Activated effector memory CD4-positive, alpha-beta T cell treated with anti-CD3 and anti-CD28 coated beads, Interleukin-2, amount 50 U/mL, for 16 hours (primary cell): ENCODE measurements at places on chromosomes 7 and 10.
A peak's percentile ranks its signal among the peaks of the same experiment; 100 is the strongest.

DNA sequence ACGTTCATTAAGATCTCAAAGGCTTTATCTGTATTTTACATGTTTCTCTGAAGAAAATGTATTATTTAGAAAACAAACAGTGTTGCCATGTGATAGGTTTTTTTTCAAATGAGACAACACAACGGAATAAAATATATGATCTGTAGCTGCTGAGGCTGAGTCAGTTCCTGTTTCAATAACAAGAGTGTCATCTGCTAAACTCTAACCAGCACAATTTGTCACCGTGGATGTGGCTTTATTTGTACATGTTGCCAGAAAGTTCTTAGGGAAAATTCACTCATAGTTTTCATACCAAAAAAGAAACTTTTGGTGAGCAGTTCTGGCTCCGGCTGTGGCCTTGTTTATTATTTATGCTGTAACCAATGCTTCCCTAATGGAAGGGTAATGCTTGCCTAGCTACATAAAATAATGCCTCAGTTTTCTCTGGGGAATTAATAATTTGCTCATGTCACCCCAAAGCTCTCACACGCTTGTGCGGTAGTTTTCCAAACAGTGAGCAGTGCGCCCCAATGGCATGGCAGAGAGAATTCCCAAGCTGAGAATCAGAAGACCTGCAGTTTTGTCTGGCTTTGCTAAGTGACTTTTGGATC lies 20.3 kb upstream of the KLF6 start:
- DNase-seq = peak; percentile 80

- no peak for DNase-seq
Observed at GRCh38 chr7:139471740-139472353, 11.6 kb downstream of the KLRG2 start.

GRCh38 chr10:77643795-77644468 lies 6.3 kb upstream of the KCNMA1 start:
- no peak for DNase-seq

DNA sequence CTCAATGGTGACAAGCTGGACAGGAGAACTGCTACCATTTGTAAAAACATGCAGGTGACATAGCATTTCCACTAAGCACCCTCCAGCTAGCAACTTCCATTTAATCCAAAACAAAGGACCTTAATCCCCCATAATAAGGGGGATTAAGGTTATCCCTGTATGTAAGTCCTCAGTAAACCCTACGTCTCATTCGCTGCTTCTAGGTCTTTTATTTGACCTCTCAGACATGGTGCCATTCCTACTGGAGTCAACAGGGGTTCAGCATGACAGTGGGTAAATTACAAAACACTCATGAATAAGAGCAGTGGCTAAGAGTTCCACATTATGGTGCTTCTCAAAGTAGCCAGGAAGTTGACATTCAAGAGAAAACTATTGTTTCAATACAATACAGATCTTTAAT lies 121.8 kb upstream of the CAV2 start:
- no peak for DNase-seq

DNA sequence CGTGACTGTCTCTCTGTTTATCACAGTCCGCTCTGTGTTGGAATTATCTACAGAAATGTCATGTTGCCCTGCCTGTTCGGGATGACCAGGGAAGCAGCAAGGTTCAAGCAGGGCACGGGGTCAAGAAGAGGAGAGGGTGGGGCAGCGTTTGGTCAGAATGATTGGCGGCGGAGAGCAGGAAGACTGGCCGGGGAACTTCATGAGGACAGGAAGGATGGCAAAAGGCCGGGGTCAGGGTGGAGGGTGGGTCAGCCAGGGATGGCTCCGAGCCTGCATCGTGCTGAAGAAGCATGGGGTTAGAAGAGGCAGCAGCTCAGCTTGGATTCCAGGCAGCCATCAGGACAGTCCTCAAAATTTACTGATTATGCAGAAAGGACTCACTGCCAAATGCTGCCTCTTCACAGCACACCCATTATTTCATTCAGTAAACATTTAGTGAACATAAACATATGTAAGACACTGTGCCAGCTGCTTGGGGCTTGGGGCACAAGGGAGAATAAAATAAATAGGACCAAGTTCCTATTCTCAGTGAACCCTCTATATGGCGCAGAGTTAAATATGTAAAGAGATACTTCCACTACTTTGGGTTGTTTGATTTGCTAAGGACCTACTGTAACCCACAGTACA lies 42.8 kb downstream of the WNT2 start:
- DNase-seq = no peak

DNA sequence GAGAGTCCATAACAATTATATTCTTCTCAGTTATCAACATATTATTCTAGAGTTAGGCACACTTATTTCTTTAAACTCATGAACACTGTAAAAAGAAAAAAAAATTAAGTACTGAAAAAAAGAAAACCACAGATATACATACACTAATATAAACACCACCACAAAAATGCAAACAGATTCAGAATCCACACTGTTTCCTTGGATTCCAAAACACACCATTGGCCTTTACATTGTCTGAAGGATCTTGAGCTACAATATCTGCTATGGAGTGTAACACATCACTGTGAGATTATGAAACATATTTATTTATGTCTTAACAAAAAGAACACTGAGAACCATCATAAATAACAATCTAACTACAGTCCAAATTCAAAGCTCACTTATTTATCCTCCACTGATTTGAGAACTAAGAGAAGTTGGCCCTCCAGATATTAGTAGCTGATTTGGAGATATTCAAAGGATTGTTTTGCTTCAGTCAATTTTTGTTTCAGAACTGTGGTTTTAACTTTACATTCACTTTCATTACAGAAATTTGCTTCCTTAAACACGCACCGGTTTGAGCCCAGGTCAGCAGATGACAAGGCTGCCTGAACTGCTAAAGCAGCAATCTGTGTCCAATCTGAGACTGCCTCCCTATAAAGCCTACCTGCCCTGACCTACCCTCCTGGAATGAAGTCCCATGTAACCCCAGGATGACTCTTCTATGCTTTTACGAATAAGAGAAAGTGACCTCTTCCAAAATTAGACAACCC lies 47.0 kb upstream of the CDK1 start:
- DNase-seq = peak; percentile 72

DNA sequence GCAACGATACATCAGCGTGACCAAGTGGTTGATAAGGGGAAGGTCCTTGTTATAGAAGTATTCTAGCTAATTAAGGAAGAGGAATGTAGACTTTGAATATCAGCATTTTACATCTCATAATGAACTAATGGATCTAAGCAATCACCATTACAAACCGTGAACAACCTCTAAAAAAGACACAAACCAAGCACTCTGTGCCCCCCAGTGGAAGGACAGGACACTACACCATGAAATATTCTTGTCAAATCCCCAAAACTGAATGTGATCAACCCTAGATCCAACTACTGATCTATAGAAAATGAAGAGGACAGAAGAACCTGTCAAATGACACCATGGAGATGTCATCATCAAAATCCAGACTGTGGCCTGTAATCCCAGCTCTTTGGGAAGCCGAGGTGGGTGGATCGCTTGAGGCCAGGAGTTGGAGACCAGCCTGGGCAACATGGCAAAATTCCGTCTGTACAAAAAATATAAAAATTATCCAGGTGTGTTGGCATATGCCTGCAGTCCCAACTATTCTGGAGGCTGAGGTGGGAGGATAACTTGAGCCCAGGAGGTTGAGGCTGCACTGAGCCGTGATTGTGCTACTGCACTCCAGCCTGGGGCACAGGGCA lies 111.3 kb upstream of the CARD11 start:
- peak; percentile 77 for DNase-seq

GRCh38 chr10:18345308-18345707 lies 205.1 kb downstream of the CACNB2 start:
- no peak for DNase-seq

GRCh38 chr10:77291596-77292505 lies 345.8 kb downstream of the KCNMA1 start:
- no peak for DNase-seq

- no peak for DNase-seq
Observed at GRCh38 chr10:30878920-30879319, 152.7 kb downstream of the ZNF438 start.

DNA sequence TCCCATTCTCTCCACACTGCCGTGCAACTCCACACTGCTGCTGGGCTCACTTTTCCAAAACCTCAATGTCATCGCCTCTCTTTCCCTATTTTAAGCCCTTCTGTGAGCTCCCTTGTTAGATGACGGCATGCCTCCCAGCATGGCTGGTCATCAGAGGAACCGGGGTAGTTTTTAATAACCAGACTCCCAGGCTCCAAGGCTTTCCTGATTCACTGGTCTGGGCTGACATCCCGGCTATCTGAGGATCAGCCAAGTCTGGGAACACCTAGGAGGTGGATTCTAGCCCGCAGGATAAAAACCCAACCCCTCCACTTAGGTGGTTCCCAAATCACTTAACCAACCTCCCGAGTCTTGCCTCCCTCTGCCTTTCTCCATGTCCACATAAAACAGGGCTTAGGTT lies 295.4 kb upstream of the FZD8 start:
- no peak for DNase-seq

- DNase-seq = no peak
Observed at GRCh38 chr10:124963866-124964720, 22.2 kb downstream of the ZRANB1 start.

- DNase-seq = no peak
Observed at GRCh38 chr7:47483604-47484273, 98.2 kb downstream of the TNS3 start.

DNA sequence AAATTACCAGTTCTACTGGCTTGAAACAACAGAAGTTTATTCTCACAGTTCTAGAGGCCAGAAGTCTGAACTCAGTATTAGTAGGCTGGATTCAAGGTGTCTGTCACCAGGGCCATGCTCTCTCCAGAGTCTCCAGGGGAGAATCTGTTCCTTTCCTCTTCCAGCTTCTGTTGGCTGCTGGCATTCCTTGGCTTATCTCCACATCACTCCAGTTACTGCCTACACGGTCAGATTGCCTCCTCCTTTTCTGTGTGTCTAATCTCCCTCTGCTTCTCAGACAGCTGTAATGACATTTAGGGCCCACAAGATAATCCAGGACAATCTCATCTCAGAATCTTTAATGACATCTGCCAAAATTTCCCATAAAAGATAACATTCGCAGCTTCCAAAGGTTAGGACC lies 36.6 kb downstream of the MAPK8 start:
- no peak for DNase-seq

DNA sequence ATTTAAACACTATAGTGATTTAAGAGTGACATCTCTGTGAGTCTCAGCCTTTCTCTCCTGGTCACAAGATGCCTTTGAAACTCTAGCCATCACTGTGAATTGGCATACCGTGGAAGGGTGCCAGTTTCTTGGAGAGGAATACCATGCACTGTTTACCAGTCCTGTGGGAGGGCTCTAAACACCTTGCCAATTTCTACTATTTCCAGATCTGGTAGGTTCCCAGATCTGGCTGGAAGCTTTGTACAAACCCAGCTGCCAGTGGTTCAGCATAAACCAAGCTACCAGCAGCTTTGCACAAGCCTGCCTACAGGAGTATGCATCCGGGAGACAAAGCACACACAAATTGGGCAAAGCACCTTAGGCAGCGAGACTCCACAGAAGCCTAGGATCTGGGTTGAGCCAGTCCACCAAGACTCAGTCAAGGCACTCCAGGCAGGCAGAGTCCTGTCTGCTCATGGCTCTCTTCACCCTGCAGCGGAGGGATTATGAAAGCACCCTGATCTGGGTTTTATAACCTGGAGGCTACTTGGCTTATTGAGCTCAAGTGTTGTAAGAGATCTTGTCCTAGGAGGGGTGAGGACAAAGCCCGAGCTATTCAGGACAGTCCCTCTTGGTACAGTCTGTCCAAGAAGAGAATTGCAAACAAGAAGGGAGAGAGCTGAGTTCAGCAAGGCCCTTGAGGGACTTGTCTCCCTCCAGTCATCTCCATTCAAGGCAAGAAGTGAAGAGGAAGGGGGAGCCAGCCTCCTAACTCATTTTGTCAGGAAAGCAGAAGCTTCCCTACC lies 23.6 kb downstream of the MCM10 start:
- DNase-seq = no peak

DNA sequence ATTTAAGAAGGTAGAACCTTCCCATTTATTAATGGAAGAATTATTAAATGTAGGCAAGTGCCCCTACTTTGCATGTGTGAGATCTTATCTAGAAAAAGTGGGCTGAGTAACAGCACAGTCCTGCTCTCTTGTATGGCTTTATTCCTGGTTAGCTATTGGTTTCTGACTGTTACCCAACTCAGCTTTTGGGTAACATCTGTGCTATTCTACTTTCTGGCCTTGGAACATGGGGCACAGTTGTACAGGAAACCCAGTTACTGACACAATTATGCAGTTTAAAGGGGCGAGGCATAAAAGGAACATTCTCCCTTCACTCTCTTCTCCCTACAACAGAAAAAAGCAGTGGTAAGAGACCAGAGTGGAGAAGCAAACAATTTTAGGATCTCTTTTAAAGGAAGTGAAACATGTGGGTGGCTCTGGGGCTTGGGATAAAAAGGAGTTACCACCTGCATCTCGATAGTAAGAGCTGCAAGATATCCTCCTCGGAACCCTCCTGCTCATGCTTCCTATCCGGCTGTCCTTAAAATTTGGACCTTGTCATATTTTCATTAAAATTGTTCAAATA lies 16.0 kb downstream of the NUDT5 start:
- DNase-seq = no peak

DNA sequence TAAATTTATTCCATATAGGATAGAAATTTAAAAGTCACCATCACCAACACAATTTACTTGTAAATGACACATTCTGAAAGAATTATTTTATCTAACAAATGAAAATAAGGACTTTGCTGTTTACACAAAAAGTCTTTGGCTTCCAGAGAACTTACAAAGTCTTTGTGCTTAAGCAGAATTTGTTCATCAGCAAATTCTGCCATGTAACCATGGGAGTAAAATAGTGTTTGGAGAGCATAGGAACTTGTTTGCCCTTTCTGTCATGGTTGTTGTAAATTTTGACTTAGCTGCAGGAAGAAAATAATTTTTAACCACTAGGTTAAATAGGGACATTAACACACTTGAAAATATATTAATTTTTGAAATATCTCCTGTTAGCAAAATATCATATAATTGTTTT lies 15.2 kb downstream of the FGL2 start:
- no peak for DNase-seq

DNA sequence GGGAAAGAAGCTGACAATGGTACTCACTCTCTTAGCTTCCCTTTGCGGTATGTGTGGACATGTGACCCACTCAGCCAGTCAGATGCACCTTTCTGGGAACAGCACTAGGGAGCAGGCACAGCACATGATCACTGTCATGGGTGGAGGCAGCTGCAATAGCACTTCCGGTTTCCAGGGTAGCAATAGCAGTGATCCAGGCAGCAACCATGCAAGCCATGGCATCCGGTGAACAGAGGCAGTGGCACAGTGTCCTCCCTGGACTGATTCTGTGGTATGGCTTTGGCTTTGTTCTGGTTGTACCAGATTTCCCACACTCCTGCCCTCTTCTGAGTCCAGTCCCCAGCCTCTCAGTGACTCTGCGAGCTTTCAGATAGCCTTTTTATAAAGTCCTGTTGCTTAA lies 86.8 kb upstream of the NAMPT start:
- no peak for DNase-seq

GRCh38 chr10:12350925-12351324 lies 1.6 kb downstream of the CAMK1D start:
- no peak for DNase-seq
